ENCODE measurements at places on chromosomes 7 and 10.

DNA sequence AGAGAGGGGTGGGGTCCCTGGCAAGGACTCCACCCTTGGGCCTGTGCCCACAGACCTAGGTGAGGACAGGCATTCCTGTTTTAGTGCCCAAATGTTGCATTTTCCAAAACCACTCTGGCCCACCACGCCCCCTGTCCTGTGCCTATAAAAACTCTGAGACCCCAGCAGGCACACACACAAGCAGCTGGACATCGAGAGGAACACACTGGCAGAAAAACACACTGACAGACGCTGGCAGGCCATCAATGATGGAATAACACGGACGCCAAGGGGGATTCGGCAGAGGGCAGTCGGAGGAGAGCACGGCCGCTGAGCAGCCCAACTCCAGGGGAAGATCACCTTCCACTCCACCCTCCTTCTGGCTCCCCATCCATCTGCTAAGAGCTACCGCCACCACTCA, 386.9 kb upstream of the AUTS2 start:
- H3K27ac ChIP-seq, result no peak overlapping the region
- peaks cover 5% of the 10 kb centered on the region for H3K27me3 ChIP-seq
- no peaks in the 10 kb centered on the region for H3K36me3 ChIP-seq
- no peaks in the 10 kb centered on the region for H3K4me1 ChIP-seq
- no peak for DNase-seq
- H3K4me3 ChIP-seq, result no peak overlapping the region

DNA sequence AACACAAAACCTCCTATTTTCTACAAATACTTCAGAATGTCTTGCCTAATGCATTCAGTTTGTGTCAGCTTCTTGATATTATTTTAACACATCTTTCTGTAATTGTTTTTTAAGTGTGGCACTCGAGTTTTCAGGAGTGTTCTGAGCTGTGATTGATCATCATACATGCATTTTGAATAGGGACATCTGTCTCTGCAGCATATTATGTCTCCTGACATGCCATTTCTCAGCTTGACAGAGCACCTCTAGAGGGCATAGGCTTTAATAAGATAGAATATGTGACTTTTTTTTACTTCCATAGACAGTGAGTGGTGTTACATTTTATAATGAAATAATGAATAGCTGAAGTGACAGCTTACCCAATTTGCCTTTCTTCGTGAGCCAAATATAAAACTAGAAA, 219.2 kb upstream of the HDAC9 start:
- no peak overlapping the region for H3K4me3 ChIP-seq
- H3K27me3 ChIP-seq, result no peaks in the 10 kb centered on the region
- H3K36me3 ChIP-seq, result no peaks in the 10 kb centered on the region
- DNase-seq, result no peak
- no peak overlapping the region for H3K27ac ChIP-seq

GRCh38 chr7:139203992-139204391, 27.0 kb upstream of the UBN2 start:
- no peaks in the 10 kb centered on the region for H3K4me1 ChIP-seq
- DNase-seq, result no peak
- H3K27ac ChIP-seq, result no peak overlapping the region

GRCh38 chr7:130959743-130960207, 225.8 kb upstream of the KLF14 start:
- peaks cover 7% of the 10 kb centered on the region for H3K36me3 ChIP-seq
- peak overlapping the region; percentile 68 for H3K4me3 ChIP-seq
- peak overlapping the region; percentile 93 for H3K27ac ChIP-seq
- DNase-seq, result no peak
- H3K27me3 ChIP-seq, result peaks cover 5% of the 10 kb centered on the region

DNA sequence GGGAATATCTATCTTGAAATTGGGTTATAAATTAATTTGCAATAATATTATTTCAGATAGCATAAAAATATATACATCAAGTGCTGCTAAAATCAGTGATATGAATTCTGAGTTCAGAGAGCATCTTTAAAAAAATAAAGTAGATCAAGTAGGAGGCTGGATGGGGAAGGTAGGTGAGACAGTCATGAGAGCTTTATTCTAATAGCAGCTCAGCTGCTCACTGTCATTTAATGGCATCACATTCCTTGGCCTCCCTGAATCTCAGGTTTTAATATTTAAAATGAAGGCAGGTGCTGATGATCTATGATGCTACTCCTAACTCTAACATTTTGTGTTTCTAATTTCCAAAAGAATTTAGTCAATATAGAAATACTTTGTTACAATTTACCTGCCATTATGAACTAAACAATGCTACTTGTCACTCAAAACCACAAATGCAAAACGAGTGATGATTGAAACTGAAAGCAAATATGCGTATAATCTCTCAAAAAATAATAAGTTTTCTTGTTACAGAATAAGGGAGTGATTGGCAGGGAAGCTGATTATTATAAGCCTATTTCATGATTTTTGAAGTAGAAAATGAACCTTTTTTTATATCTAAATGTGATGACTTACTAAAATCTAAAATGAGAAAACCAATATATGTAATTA, 147.6 kb upstream of the CSTF2T start:
- H3K36me3 ChIP-seq, result no peaks in the 10 kb centered on the region
- H3K27ac ChIP-seq, result no peak overlapping the region
- no peak for DNase-seq
- no peak overlapping the region for H3K4me3 ChIP-seq
- H3K27me3 ChIP-seq, result no peaks in the 10 kb centered on the region

DNA sequence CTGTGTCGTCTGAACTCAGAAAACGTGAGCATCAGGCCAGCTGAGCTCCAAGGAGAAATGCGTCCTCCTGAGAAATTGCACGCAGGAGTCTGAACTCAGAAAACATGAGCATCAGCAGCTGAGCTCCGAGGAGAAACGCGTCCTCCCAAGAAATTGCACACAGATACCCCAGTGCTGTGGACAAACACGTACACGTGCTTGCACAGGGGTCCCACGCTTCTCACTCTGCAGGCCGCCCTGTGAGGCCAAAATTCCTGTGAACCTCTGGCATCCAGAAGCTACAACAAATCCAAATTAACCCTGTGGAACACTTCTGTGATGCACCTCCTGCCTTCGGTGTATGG, 133.8 kb downstream of the WDR37 start:
- no peak overlapping the region for H3K27ac ChIP-seq
- DNase-seq, result no peak
- H3K4me3 ChIP-seq, result no peak overlapping the region
- H3K4me1 ChIP-seq, result no peaks in the 10 kb centered on the region

- DNase-seq, result no peak
- peaks cover 1% of the 10 kb centered on the region for H3K4me1 ChIP-seq
- H3K36me3 ChIP-seq, result no peaks in the 10 kb centered on the region
- H3K27me3 ChIP-seq, result peaks cover 3% of the 10 kb centered on the region
- H3K4me3 ChIP-seq, result no peak overlapping the region
These were observed 147.7 kb downstream of the DNAJB6 start for GRCh38 chr7:157484411-157485081.

DNA sequence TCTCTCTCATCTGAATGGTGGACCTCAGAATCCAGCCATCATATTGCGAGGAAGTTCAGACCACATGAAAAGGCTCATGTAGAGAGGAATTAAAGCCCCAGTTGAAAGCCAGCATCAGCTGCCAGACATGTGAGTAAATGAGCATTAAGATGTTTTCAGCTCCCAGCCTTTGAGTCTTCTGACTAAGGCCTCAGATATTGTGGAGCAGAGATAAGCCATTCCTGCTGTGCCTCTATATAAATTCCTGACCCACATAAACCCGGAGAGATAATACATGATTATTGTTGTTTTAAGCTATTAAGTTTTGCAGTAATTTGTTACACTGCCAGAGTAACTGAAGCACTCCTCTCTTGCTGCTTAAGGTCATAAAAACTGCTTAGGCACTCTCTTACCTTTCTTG, 14.6 kb downstream of the FAM149B1 start:
- H3K27ac ChIP-seq, result no peak overlapping the region
- H3K4me1 ChIP-seq, result no peaks in the 10 kb centered on the region
- no peak for DNase-seq
- H3K27me3 ChIP-seq, result no peaks in the 10 kb centered on the region
- peaks cover 47% of the 10 kb centered on the region for H3K36me3 ChIP-seq

- DNase-seq, result no peak
- no peaks in the 10 kb centered on the region for H3K4me1 ChIP-seq
- no peak overlapping the region for H3K27ac ChIP-seq
- no peaks in the 10 kb centered on the region for H3K27me3 ChIP-seq
These were observed 78.0 kb upstream of the GAD2 start for GRCh38 chr10:26138613-26139012.

GRCh38 chr7:76428868-76429805, 4.4 kb downstream of the ZP3 start:
- no peak overlapping the region for H3K27ac ChIP-seq
- H3K4me1 ChIP-seq, result peaks cover 4% of the 10 kb centered on the region
- no peaks in the 10 kb centered on the region for H3K27me3 ChIP-seq
- no peaks in the 10 kb centered on the region for H3K36me3 ChIP-seq
- no peak overlapping the region for H3K4me3 ChIP-seq

DNA sequence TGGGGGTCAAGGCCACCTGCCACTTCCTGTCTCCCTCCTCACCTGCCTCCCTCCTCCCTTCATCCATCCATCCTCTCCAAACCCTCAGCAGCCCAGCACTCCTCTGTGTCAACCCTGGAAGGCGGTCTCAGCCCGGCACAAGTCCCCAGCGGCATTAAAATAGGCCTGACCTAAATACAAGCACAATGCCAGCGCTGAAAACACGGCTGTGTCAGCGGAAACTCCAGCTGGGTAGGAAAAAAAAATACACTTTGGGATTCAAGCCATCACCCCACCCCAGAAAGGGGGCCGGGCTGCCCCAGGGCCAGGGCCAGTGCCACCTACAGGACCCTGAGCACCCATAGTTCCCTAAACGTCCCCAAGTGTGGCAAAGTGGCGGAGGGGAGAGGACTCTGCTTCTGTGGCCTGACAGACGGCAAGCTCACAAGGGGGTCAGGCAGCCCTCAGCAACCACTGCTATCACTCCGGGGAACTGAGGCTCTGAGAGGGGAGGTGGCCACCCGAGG, 22.7 kb upstream of the GTF2IRD1 start:
- no peaks in the 10 kb centered on the region for H3K27me3 ChIP-seq
- no peaks in the 10 kb centered on the region for H3K4me1 ChIP-seq
- no peak for DNase-seq
- H3K4me3 ChIP-seq, result no peak overlapping the region
- no peaks in the 10 kb centered on the region for H3K36me3 ChIP-seq

DNA sequence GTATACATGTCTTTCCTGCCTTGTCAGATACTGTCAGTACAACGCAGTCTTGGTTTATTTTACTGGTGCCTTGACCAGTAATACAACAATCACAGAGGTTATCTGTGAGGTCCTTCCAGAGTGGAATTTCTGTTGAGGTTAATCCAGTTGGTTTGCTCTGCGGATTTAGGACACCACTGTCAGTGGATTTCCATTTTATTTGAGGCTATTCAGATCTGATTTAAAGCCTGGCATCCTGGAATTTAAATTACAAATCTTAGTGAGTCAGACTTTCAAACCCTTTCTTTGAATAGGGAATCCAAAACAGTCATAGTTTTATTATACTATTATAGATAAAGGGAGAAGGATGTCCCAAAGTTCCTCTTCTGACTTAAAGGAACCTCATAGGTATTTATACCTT, 40.5 kb downstream of the ANLN start:
- H3K27me3 ChIP-seq, result peaks cover 2% of the 10 kb centered on the region
- H3K4me1 ChIP-seq, result no peaks in the 10 kb centered on the region
- H3K27ac ChIP-seq, result no peak overlapping the region
- peaks cover 7% of the 10 kb centered on the region for H3K36me3 ChIP-seq
- H3K4me3 ChIP-seq, result no peak overlapping the region

DNA sequence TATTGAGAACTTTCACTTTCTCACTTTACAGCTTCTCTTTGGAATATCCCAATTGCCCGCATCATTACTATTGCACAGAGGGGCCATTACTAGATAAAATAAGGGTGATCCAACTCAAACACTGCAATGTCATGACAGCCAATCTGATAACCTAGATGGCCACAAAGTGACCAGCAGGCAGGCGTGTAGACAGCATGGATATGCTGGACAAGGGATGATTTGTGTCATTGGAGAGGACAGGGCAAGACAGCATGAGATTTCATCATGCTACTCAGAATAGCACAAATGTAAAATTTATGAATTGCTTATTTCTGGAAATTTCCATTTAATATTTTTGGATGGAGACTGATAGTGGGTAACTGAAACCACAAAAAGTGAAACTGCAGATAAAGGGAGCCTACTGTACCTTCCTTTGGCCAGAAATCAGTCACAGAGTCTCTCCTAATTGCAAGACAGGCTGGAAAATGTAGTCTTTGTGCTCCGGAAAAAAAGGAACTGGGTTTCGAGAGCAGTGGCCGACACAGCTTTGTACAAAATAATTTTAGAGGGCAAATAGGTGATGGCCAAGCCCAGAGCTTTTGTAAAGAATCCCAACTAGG, 6.1 kb upstream of the GSDME start:
- no peak overlapping the region for H3K27ac ChIP-seq
- no peak overlapping the region for H3K4me3 ChIP-seq
- H3K4me1 ChIP-seq, result no peaks in the 10 kb centered on the region
- H3K36me3 ChIP-seq, result peaks cover 3% of the 10 kb centered on the region
- peaks cover 2% of the 10 kb centered on the region for H3K27me3 ChIP-seq

GRCh38 chr10:66218289-66218688, 707.5 kb upstream of the LRRTM3 start:
- DNase-seq, result no peak
- no peak overlapping the region for H3K27ac ChIP-seq
- H3K4me3 ChIP-seq, result no peak overlapping the region
- no peaks in the 10 kb centered on the region for H3K27me3 ChIP-seq
- no peaks in the 10 kb centered on the region for H3K4me1 ChIP-seq
- H3K36me3 ChIP-seq, result no peaks in the 10 kb centered on the region

GRCh38 chr7:100764841-100765240, 31.4 kb downstream of the ZAN start:
- H3K4me3 ChIP-seq, result no peak overlapping the region
- no peaks in the 10 kb centered on the region for H3K4me1 ChIP-seq
- DNase-seq, result no peak
- H3K27me3 ChIP-seq, result peaks cover 5% of the 10 kb centered on the region
- no peaks in the 10 kb centered on the region for H3K36me3 ChIP-seq

GRCh38 chr7:107982042-107982840, 20.7 kb downstream of the LAMB1 start:
- H3K4me1 ChIP-seq, result no peaks in the 10 kb centered on the region
- H3K27me3 ChIP-seq, result no peaks in the 10 kb centered on the region
- H3K36me3 ChIP-seq, result no peaks in the 10 kb centered on the region
- no peak overlapping the region for H3K4me3 ChIP-seq

Measured in immature natural killer cell (primary cell).